ENCODE measurements at places on chromosomes 16 and 17.

GRCh38 chr16:88454523-88454947 is 1.5 kb downstream of the ZFPM1 start:
- DNase-seq, result peak; percentile 89

DNA sequence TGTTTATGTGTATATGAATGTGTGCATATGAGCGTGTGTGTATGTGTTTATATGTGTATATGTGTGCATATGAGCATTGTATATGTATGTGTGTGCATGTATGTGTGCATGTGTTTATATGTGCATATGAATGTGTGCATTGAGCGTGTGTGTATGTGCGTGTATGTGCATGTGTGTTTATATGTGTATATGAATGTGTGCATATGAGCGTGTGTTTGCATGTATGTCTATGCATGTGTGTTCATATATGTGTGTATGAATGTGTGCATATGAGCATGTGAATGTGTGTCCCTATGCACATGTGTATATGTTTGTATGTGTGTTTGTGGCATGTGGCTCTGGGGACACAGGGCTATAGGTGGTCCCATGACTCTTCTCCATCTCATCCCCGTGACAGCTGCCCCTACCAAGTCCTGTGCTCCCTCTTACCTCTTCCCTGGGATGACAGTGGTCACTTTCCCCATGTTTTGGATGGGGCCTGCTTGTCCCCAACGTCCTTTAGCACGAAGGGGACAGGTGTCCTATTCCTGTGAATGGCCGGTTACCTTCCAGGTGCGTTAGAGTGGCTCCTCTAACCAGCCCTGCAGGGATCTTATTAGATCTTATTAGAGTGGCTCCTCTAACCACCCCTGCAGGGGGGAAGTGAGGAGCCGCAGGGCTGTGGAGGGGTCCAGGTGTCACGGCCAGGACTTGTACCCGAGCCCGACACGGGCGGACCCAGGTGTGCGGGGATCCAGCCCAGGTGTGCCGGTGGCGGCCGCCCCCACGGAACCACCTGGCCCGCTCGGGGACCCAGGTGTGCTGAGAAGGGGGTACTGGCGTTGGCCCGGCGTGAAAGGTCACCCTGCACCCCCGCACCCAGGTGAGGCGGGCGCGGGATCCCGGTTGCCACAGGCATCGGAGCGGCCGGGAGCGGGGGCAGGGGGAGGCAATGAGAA is 105.6 kb downstream of the SEC14L1 start:
- DNase-seq, result no peak

- DNase-seq, result no peak
These were observed 10.2 kb upstream of the FADS6 start for GRCh38 chr17:74903671-74904070.

- no peak for DNase-seq
These were observed 506.1 kb downstream of the CDH11 start for GRCh38 chr16:64615630-64616280.

- no peak for DNase-seq
These were observed 66.1 kb downstream of the GTF3C1 start for GRCh38 chr16:27483624-27484023.

DNA sequence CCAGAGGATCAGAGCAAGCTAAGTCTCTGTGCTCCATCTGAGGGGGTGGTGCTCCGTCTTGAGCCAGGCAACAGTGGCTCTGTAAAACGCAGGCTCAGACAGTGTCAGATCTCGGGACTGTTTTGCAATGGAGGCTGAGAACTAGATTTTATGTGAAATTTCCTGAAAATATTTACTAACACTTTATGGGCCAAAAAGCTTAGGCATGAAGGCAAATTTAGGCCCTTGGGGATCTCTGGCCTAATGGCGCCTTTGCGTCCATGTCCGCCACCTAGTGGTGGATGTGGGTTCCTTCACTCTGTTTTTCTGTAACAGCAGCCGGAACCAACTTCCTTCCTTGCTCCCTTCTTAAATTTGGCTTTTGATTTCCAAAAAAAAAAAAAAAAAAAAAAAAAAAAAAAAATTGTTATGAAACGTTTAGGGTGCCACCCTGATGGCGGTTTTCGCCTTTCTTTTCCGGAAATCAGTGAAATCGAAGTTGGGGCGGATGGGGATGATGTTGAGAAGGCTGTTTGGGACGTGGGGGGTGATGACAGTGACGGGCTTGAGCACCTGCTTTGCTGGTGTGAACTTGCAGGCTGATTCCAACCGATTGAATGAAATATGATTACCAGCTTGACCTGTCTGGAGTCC is 14.0 kb upstream of the ELAC2 start:
- no peak for DNase-seq

- DNase-seq, result no peak
These were observed 65.7 kb upstream of the AXIN2 start for GRCh38 chr17:65627108-65627507.

DNA sequence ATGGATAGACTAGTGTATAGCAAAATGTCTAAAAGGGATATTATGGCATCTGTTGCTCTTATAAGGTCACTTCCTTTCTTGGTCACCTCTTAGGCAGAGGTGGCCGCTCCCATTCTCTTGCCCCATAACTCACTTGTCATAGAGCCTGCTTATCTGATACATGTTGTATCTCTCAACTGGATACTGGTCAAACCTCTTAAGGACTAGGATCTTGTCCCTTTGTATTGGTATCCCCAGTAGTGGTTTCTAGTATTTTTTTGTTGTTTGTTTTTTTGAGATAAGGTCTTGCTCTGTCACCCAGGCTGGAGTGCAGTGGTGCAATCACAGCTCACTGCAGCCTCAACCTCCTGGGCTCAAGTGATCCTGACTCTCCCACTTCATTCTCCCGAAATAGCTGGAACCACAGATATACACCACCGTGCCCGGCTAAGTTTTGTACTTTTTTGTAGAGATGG is 27.0 kb downstream of the ZSWIM7 start:
- DNase-seq, result no peak

DNA sequence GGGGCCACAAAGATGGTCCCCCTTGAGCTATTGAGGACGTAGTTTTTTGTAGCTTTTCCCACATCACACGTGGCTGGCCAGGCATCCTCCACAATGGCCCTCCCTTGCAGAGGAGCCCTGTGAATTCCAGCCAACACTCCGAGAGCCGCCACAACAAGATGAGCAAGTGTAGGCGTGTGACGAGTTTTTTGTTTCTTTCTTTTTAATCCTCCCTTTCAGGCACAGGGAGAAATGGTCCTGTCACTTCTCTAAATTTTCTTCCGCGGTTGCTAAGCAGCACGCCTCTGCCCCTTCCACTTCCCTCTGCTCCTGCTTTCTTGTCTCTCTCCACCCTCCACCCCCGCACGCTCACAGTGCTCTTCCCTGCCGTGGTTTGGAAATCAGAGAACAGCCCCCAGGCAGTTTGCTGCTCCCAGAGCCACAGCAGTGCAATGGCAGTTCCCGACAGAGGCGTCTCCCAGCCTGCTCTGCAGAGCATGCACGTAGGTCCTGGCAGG is 68.0 kb upstream of the MRTFB start:
- DNase-seq, result no peak

DNA sequence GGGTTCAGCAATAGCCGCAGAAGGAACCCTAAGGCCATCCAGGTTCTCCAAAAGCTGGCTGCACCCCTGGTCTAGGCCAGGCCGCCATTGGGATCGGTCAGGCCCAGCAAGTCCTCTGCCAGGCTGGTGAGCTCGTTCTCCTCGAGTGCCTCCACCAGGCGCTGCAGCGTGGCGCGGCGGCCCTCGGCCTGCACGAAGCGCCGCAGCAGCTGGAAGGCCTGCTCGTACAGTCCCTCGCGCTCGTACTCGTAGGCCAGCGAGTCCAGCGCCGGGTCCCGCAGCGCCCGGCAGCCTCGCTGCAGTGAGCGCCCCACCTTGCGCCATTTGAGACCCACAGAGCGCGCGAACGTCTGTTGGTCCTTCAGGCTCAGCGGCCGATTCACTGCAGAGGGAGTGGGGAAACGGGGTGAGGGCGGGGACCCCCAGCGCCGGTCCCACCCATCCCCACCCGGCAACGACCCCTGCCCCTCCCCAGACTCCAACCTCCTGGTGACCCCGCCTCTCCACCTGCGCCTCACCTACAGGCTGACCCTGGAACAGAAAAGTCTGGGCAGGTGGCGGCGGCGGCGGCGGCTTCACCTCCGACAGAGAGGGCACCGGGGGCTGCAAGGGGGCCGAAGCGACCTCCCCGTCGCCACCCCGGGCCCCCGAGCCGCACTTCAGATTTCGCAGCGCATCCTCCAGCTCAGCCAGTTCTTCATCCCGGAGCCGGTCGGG is 3.9 kb upstream of the B3GNT9 start:
- peak; percentile 79 for DNase-seq

GRCh38 chr17:39016193-39017153 is 49.3 kb upstream of the FBXO47 start:
- DNase-seq, result no peak

DNA sequence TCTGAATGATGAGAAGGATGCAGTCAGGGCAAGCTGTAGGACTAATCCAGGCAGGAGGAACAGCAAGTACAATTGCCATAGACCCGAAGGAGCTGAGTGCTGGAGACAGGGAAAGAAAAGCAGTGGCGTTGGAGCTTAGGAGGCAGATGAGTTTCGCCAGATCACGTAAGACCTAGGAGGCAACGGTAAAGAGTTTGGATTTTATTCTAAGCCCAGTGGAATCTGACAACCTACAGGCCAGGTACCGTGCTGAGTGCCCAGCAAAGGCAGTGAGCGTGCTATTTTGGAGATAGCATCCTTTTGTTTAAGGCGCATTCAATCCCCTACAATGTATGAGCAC is 1.2 kb downstream of the USP43 start:
- no peak for DNase-seq

GRCh38 chr16:48291303-48291702 is 44.0 kb upstream of the ABCC11 start:
- DNase-seq, result no peak

DNA sequence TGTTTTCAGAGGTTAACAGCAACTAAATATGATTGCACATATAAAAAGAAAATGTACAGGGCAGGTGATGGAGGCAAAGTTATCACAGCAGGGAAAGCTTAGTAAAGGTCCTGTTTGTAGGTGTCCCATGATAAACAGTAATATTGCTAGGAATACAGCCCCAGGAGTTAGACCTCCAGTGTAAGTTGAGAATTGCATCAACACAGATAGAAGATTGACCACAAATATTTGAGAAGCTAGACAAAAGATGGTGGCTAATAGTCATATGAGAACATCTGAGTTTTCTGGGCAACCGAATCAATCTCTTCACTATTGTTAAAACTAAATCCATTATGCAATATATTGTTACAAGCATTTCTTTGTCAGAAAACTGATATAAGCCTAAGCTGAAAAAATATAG is 152.6 kb downstream of the CDH11 start:
- DNase-seq, result no peak

Measured in upper lobe of left lung (tissue), 6 donors.